ENCODE measurements at places on chromosomes 4 and X.

- DNase-seq: no peak
Measured at GRCh38 chr4:127623797-127624083, 9.0 kb upstream of the INTU start.

GRCh38 chr4:56859841-56860240 lies 38.3 kb upstream of the SPINK2 start:
- no peak for DNase-seq

- no peak for DNase-seq
Measured at GRCh38 chrX:124001581-124001980, 40.1 kb downstream of the STAG2 start.

DNA sequence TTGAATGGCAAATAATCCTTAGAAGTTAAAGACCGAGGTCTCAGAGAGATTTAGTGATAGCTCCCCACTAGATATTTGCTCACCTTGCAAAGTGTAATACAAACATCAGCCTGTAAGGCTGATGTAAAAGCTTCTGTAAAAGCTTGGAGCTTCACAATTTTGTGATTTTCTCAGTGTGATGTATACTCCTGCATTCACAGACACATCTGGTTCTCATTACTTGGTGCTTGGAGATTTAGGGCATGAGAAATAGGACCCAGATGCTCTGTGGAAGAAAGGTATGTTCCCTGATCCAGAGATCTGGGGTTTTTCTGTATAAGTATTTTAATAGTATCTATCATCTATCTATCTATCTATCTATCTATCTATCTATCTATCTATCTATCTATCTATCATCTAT lies 1664.3 kb downstream of the C4orf33 start:
- no peak for DNase-seq

- no peak for DNase-seq
Measured at GRCh38 chr4:117491516-117491915, 406.1 kb upstream of the TRAM1L1 start.

DNA sequence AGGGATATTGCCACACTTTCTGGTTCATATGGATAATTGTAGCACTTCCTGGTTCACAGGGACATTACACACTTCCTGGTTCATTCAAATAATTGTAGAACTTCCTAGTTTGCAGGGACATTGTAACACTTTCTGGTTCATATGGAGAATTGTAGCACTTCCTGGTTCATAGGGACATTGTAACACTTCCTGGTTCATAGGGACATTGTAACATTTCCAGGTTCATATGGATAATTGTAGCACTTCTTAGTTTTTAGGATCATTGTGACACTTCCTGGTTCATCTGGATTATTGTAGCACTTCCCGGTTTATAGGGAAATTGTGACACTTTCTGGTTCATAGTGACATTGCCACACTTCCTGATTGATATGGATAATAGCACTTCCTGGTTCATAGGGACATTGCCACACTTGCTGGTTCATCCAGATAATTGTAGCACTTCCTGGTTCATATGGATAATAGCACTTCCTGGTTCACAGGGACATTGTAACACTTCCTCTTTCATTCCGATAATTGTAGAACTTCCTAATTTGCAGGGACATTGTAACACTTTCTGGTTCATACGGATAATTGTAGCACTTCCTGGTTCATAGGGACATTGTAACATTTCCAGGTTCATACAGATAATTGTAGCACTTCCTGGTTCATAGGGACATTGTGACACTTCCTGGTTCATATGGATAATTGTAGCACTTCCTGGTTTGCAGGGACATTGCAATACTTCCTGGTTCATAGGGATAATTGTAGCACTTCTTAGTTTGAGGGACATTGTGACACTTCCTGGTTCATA lies 59.2 kb upstream of the CD99 start:
- DNase-seq: no peak

DNA sequence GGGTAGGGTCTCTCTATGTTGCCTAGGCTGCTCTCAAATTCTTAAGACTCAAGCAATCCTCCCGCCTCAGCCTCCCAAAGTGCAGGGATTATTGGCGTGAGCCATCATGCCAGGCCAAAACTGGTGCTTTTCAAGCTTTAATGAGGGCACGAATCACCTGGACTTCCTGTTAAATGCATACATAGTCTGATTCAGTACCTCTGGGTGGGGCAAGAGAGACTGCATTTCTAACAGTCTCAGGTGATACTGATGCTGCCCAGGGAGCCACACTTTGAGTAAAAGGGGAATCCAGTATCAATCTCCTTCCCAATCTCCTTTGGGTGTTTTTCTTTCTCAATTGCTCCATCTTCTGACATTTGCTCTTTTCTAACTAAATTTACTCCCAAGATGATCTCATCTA lies 96.5 kb downstream of the SH3RF1 start:
- no peak for DNase-seq
